Stimulated activated CD8-positive, alpha-beta memory T cell treated with anti-CD3 and anti-CD28 coated beads, Interleukin-12 subunit alpha, Interleukin-12 subunit beta, amount 100 ng/mL, for 1 hour (primary cell): ENCODE measurements at places on chromosomes 11 and 22.

GRCh38 chr11:73137944-73138274 is 4.2 kb downstream of the FCHSD2 start:
- no peak for DNase-seq

DNA sequence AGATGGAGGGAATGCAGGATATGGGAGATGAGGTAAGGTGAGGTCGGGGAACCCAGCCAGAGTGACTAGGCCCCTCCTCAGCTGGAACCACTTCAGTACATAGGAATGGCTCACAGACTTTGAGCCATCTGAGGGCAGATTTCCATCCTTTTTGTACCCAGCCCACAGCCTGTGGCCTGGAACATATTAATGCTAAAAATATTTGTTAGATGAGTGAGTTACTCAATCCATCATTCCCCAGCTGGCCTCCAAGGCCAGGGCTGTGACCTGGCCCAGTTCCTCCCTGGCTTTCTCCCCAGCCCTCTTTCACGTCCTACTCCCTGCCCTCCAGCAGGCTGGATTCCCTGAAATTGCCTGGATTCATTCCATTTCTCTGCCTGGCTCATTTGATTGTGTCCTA is 57.2 kb upstream of the PRDM11 start:
- no peak for DNase-seq

GRCh38 chr11:26621132-26621531 is 49.1 kb upstream of the MUC15 start:
- no peak for DNase-seq

DNA sequence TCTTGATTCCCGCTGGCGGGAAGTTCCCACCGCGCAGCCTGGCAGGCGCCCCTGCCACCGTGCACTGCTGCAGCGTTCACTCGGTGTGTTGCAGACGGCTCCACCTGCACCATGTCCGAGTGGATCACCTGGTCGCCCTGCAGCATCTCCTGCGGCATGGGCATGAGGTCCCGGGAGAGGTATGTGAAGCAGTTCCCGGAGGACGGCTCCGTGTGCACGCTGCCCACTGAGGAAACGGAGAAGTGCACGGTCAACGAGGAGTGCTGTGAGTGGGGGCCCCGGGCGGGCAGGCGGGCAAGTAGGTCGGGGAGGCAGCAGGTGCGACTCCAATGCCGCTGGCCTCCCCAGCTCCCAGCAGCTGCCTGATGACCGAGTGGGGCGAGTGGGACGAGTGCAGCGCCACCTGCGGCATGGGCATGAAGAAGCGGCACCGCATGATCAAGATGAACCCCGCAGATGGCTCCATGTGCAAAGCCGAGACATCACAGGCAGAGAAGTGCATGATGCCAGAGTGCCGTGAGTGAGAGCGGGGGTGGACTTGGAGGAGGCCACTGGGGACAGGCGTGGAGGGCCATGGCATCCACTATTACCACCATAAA is 99.7 kb downstream of the RRAS2 start:
- DNase-seq, result no peak

DNA sequence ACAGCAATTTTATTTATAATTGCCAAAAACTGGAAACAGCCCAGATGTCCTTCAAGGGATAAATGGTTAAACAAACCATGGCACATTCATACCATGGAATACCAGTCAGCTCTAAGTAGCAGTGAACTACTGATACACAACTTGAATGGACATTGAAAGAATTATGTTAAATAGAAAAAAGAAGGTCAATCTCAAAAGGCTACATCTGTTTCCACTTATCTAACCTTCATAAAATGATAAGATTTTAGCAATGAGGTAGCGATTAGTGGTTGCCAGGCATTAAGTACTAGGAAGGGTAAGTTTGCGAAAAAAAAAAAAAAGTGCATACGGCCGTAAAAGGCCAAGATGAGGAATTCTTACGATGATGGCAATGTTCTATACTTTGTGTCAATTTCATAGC is 738.7 kb upstream of the ANO3 start:
- no peak for DNase-seq

- no peak for DNase-seq
Observed at GRCh38 chr11:19846654-19847305, 134.1 kb downstream of the NAV2 start.

- DNase-seq, result no peak
Observed at GRCh38 chr22:47289336-47289985, 527.0 kb downstream of the TBC1D22A start.

DNA sequence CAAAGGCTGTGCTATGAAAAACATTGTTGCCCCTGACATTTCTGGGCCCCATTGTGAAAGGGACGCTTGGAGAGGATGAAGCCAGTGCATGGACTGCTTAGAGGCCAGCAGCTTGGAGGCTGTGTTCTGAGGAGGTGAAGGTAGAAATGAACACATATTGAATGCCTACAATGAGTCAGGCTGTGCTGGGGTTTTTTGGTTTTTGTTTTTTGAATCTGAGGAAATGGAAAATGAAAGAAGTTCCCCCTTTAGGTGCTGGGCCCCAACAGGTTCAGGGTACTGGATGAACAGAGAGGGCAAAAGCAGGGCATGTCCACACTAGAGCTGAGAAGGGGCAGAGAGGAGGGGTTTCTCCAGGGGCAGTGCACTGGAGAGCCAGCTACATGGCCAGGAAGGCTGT is 166.1 kb upstream of the API5 start:
- no peak for DNase-seq

- DNase-seq, result no peak
Observed at GRCh38 chr22:24801901-24802465, 4.0 kb upstream of the SGSM1 start.

DNA sequence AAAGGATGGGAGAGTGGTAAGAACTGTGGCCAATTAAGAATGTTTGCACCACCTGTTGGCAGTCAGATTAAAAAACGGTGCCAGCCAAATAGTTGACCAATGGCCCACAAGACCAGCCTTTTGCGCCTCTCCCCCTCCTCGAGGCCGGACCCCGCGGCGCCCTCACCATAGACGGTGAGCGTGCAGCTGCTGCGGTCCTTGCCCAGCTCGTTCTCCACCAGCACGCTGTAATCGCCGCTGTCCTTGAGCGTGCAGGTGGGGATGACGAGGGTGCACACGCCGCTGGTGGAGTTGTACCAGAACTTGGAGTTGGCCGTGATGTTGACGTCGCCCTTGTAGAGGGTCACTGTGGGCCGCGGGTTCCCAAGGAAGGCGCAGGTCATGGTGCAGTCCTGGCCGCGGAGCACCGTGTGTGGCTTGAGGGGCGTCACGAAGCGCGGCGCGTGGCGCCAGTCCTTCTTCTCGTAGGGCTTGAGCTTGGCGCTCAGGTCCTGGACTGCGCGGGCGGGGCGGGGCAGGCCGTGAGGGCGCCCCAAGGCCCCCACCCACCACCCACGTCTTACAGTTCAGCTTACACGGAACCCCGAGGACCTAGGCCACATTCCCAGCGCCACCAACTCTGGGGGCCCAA is 7.2 kb downstream of the TMEM86A start:
- no peak for DNase-seq

DNA sequence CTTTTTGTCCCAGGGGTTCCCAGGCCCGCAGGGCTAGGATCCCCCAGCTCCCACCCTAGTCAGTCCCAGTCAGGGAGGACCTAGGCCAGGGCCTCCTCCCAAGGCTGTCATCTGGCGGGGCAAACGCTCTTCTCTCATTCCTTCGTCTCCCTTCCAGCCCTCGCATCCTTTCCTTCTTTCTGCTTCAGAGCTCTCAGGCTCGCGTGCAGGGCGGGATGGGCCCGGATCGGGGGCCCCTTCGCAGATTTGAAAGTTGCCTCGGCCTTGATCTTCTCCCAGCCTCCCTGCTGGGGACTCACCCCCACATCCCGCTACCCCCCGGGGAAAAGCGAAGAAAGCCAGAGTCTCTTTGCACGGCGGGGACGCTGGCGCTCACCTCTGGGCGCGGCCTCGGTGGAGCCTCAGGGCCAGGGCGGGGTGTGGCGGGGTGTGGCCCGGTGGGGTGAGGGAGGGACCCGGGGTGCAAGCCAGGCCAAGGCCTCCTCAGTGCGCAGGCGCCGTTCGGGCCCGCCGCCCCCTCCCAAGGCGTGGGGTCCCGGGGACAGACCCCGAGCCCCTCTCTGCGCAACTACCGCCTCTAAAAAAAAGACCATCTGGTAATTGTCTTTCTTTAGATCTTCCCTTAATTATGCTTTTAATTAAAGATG is 14.8 kb upstream of the PAX6 start:
- no peak for DNase-seq

- DNase-seq, result no peak
Observed at GRCh38 chr11:49208006-49208721, at the start of gene FOLH1. Gene FOLH1, minus strand, starts transcription at chr11:49208602. Its CDS starts 193 bp downstream, at chr11:49208409.

- DNase-seq, result no peak
Observed at GRCh38 chr11:64034411-64034811, 1.3 kb upstream of the FLRT1 start.

DNA sequence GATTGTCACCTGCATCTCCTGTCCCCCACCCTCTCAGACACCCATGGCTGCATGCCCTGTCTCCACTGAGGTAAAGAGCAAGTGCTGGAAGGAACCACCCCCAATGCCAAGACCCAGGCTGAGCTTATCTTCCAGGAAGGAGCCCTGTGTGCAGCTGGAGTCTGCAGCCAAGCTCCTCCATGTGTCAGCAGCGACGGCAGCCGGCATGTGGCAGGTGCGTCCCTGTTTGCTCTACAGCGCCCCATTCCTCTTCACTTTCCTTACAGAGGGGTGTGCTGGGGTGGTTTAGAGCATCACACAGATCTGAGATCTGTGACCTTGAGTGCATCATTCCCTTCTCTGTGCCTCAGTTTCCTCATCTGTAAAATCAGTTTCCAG is 7.7 kb upstream of the MN1 start:
- no peak for DNase-seq

DNA sequence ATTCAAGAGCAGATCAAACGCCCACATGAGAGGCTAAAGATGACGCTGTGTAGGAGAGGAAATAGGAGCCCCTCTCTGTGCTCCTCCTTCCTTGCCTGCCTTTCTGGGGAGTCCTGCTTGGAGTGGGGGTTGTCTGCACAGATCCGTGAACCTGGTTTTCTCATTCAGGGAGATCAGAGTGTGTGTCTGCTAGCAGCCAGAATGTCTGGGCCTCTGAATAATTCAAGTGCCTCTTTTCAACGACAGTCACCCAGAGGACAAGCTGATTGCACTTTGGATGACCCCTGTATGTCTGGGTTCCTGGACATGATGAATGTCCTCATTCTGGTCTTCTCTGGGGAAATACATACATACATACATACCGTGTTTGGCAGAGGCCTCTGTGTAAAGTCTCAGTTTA is 592.5 kb upstream of the B3GAT1 start:
- DNase-seq, result no peak

- no peak for DNase-seq
Observed at GRCh38 chr11:119975561-119976152, 162.3 kb downstream of the TRIM29 start.

- DNase-seq, result no peak
Observed at GRCh38 chr22:22103078-22103875, 120.7 kb upstream of the TOP3B start.

DNA sequence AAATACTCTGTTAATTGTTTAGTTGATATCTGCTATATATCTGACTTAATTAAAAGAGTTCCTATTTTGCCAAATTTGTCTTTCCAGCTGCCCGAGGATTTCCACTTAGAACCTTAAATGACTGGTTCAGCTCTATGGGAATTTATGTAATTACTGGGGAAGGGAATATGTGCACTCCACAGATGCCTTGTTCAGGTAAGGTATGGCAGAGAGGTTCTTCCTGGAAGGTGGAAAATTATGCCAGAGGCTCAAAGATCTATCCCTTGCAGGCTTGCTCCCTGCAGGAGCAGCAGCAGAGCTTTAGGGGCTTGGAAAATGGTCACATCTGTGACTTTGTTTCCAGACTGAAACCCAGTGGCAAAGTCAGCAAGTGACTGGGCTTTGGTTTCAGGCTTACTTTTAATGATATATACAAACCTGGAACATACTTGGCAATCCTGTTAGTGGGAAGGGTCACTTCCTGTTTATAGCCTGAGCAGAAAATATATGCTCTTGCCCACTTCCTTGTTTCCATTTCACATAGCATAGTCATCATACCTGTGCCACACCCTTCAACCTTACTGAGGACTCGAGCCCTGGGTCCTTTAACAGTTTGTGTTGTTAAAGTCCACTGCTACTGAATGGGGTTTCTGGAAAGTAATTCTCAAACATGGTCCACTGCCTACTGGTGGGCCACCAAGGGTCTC is 23.7 kb downstream of the WBP2NL start:
- DNase-seq, result no peak

- DNase-seq, result no peak
Observed at GRCh38 chr11:103648054-103648453, 388.4 kb upstream of the DDI1 start.

DNA sequence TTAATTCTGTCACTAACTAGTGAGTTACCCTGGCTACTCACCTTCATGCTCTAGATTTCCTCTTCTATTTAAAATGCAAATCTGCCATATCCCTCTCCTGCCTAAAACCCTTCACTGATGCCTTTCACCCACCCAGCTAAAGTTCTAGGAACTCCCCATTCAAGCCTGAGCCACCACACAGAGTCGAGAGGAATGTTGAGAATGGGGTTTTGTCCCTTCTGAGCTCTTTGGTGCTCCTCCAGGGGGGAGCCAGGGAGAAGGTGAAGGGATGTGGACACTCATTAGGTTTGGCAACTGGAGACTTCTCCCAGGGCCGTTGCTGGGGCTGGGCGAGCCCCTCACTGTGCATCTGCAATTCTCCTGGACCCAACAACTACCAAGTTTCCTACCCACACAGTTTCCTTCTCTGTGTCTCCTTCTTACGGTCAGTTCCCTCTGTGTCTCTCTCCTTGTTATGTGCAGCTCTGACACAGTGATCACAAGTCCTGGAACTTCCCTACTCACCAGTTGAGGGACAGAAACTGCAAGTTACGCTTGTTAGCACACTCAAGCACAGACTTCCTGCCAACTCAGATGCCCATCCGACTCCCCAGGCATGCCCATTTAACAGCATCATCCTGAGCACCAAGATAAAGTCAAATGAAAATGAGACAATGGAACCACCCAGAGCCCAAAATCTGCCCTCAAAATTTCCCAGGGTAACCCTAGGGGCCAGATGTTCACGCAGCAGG is 6.5 kb upstream of the IL10RA start:
- DNase-seq, result no peak

DNA sequence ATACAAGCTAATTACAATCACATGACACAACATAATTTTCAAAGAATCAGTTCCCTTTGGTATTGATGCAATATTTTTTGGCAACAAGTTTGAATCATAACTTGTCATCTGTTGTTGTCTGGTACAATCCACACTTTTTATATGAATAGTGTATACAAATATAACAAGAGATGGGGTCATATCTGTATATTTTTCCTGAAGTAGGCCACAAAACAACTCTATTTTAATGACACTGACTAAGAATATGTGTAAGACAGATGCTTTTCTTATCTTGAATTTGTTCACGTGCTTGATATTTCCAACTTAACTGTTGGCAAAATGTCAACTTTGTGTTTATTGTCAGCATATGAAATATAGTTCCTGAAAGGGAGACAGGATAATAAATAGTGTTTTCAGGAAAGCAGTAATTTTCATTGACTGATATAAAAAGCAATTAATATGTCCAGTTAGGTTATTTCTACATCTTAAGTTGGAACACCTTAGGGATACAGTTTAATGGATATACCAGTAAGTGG is 27.9 kb downstream of the NOX4 start:
- no peak for DNase-seq

GRCh38 chr11:116312570-116313391 is 460.0 kb downstream of the BUD13 start:
- no peak for DNase-seq

GRCh38 chr11:120224361-120224760 is 13.5 kb downstream of the OAF start:
- no peak for DNase-seq
